ENCODE measurements at places on chromosomes 11 and 22.

- DNase-seq = no peak
Measured at GRCh38 chr22:20435436-20436306, 2.0 kb downstream of the SCARF2 start.

GRCh38 chr11:76854709-76855108 is 6.0 kb upstream of the ACER3 start:
- DNase-seq = no peak

DNA sequence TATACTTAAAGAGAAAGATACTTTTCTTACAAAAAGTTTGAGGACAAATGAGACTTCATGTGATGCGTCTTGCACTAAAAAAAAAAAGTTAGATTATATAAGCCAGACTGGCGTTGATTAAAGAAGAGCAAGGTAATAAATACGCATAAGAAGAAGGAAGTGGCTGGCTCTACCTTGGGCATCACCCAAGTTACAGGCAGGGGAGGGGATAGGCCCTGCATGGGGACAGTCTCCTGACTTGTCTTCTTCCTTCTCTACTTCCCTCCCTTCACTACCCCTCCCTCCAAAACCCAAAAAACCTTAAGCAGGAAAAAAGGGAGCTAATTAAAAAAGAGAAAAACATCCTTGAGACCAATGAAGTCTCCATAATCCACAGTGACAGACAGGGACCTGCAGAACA is 22.3 kb upstream of the TMA7B start:
- DNase-seq = no peak

GRCh38 chr22:46104170-46104880 is 46.0 kb upstream of the PPARA start:
- DNase-seq = no peak

DNA sequence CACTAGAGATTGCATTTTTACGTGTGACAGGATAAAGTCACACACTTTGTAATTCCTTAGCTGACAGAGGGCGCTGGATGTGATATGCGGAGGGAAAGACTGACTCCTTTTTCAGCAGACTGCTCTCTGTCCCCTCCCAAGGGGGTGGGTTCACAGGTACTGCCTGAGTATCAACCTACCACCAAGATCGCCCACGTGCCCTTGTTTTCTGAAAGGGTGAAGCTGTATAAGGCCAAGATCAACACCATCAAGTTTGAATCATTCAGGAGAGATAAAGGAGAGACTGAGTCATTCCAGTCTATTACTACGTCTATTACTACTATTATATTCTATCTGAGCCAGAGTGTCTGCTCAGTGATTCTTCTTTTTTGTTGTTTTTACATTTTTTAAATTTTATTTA is 30.7 kb downstream of the BUD13 start:
- DNase-seq = no peak

DNA sequence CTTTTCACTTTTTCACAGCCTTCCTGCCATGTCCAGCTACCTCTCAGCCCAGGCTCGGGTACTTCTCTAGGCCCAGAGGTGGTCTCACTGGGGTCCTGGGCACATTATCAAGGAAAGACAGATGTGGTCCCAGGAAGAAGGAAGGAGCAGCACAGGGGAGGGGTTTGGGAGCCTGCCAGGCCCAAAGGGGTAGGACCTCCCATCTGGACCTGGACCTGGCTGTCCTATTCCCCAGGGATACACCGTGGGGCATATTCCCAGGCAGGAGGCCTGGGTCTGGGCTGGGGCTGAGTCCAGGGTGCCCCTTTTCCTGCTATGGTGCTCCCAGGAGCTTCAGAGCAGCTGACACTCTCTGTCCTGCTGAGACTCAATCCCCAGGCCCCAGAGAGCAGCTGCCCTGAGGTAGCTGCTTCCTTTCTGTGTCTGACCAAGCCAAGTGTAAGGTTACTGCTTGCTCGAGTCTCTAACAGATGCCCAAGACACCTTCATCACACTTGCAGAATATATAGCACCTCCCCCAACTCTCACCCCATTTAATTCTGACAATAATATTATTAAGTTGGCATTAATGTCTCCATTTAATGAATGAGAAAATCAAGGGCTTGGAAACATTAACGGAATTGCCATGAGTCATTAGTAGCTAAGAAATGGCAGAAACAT is 232.0 kb downstream of the BUD13 start:
- no peak for DNase-seq

DNA sequence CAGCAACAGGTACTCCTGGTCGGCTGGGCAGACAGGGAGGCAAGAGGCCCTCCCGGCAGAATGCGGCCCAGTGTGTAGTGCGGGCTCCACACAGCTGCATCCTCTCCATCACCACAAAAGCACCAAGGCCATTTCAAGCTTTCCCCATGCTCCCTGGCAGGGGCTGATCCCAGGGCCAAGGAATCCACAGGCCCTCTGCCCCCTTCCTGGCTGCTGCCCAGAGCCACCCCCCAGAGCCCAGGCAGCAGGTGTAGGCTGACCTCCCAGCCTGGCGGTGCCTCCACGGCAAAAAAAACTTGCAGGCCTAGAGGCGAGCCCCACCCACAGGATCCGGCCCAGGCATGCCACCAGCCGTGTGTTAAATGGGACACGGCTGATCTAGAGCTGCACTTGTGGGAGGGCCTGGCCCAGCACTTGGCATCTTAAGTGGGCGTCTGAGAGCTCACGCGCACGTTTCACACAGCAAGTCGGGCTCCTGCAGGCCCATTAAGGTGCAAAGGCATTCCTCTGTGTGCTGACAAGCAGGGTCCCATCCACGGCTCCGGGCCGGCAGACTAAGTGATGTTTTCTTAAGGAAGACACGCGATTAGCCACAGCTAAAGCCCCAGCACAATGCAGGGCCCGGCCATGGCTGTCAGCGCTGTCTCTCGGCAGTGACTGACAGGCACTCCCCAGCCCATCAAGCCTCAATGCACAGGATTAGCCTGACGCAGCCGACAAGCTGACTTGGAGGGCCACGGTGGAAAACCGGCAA is 19.8 kb upstream of the GNB1L start:
- DNase-seq = no peak

- no peak for DNase-seq
Measured at GRCh38 chr22:39681038-39681861, 110.7 kb downstream of the CACNA1I start.

- no peak for DNase-seq
Measured at GRCh38 chr11:14583252-14584034, 60.2 kb upstream of the PDE3B start.

GRCh38 chr22:45292731-45293442 is 8.1 kb downstream of the UPK3A start:
- DNase-seq = no peak

- DNase-seq = no peak
Measured at GRCh38 chr22:44918166-44918924, 91.5 kb downstream of the PHF21B start.

DNA sequence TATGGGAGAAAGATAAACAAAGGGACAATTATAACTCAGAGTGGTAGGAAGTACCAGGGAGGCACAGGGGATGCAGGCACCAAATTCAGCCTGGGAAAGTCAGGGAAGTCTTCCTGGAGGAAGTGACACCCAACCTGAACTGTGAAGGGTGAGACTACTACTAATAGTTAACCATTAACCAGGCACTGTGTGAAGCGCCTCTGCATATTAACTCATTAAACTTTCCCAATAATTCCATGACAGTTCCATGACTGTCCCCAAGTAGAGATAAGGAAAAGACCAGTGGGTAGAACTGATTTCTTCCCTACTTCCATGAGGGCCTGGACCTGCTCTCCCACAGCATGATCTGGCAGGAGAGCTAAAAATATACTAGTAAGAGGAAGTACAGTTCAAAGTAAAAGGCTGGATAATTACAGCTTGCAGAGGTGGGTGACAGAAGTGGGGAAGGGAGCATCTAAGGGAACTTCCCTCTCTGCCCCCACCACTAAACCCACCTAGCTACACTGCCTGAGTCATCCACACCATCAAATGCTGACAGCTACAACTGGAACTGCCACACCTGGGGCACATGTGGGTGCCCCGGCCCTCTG is 4.7 kb upstream of the AP1B1 start:
- no peak for DNase-seq

- no peak for DNase-seq
Measured at GRCh38 chr11:101498891-101499290, 84.9 kb downstream of the TRPC6 start.

GRCh38 chr22:24289114-24289513 is 18.5 kb downstream of the SPECC1L start:
- DNase-seq = no peak
